ENCODE measurements at places on chromosomes 7 and 10.
A peak's percentile ranks its signal among the peaks of the same experiment; 100 is the strongest.

GRCh38 chr7:139823959-139824521 lies 5.0 kb upstream of the TBXAS1 start:
- no peak for DNase-seq

GRCh38 chr10:114603948-114604347 lies 54.1 kb downstream of the ABLIM1 start:
- DNase-seq, result peak; percentile 61

GRCh38 chr7:77757589-77757988 lies 40.6 kb downstream of the TMEM60 start:
- DNase-seq, result no peak

DNA sequence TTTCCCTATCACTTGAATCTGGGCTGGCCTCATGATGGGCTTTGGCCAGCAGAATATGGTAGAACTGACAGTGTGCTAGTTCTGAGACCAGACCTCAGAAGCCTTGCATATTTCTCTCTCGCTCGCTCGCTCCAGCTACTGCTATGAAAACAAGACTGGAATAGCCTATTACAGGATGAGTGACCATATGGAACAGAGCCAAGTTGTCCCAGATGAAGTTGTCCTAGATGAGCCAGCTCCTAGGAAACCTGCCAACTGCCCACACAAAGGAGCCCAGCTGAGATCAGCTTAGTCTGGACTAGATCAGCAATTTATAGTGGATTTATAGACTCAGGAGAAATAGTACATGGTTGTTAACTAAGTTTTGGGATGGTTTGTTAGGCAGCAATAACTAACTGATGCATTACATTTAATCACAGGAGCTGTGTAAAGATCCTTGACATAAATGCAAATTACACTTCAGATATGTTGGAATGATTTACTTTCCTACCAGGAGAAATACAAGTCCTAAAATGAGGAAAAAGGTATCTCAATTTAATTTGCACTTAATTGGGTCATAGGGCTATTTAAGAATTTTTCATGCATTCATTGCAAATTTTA lies 6.8 kb upstream of the HECW1 start:
- peak; percentile 35 for DNase-seq

GRCh38 chr10:120710076-120710475 lies 141.1 kb upstream of the WDR11 start:
- DNase-seq, result no peak

DNA sequence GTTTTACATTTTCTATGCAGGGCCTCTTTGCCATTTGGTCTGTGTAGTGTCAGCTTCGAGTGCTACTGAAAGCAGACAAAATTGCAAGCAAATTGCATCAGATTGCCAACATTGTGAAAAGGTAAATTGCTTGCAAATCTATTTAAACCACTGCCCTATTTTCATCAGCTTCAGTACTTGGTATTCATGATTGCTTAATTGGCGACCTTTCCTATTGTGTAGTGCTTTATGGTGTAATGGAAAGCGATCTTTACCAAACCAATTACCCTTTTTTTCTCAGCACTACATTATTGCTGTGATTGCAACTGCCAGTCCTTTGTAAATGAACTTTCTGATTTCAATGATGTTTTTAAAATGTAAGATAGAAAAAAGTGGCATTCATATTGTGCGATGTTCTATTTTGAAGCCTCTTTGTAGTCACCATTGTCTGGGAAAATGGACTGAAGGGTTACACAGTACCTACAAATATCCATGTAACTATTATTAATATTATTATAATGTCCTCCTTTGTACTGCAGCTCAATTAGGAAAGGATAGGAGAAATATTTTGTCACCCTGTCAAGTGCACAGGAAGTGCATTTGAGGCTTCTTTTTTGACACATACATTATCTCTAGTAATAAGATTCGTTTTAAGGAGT lies 177.7 kb upstream of the SP8 start:
- DNase-seq, result no peak
